ENCODE measurements at places on chromosomes 3 and 15.

DNA sequence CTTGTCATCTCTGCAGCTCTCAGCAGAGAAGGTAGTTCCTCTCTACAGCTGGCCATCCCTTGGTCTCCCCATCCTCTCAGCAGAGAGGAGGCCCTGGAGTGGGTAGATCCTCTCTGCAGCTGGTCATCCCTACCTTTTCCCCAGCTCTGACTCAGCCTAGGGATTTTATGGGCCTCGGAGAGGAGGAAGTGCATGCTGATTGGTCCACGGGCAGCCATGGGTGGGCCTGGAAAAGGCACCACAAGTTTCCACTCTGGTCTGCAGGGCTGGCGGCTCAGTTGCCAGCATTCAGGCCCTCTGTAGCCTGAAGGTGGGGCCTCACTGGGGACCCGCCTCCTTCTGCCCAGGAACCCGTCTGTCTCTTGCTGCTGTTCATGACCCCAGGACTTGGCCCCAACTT is 36.9 kb downstream of the NR1D2 start:
- no peak for DNase-seq

DNA sequence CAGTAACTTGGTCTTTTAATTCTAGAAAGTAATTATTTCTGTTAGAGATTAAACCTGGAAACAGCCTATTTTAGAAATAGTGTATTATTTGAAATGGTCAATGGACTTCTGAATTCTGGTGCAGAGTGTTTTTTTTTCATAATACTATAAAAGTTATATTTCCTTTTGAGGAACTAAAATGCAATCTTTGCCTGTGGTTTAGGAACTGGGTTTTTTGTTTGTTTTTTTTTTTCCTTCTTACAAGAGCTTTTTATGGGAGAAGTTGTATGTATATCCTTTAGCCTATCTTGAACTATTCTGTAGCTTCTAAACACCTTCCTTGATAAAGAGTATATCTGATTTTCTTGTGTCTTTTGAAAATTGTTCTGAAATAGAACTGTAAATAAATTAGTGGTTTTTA is 88.3 kb downstream of the ARIH1 start:
- DNase-seq = no peak

DNA sequence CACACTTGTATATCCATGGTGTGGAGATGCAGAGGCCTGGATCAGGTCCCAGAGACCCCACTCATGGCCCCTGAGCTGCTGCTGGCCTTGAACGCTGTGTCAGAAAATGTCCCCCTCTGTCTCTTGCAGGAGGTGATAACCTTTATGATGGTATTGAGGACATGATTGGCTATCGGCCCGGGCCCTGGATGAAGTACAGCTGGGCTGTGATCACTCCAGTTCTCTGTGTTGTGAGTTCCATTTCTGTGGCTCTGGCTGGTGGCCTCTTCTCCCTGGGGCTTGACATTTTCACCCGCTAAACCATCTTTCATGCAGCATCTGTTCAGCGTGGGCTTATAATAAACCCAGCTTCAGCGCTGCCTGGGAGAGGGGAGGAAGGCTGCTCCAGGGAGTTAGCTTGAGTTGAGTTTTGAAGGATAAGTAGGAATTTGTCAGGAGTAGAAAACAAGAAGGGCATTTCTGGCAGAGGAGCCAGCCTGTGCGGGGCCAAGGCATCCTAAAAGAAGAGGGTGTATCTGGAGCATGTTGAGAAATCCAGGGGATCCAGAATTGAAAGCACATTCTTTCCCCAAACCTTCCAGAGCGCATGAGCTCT is 61.1 kb downstream of the GRIP2 start:
- DNase-seq = no peak

DNA sequence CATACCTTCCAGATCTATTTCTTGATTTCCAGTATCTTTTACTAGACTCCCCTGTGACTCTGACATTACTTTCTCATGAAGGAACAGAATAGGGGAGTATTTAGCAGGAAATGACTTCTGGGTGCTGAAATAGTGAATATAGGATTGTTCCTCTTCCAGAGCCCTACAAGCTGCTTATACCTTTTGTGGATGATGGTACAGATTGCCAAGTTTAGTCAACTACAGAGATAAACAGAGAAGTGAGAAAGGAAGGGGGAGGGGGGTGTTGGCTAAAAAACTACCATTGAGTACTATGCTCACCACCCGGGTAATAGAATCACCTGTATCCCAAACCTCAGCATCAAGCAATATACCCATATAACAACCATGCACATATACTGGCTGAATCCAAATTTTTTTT is 298.3 kb upstream of the GPR149 start:
- no peak for DNase-seq

- no peak for DNase-seq
These were observed 31.6 kb upstream of the FAM174B start for GRCh38 chr15:92687195-92687602.

GRCh38 chr15:60006203-60006862 is 2.2 kb downstream of the FOXB1 start:
- no peak for DNase-seq

- DNase-seq = no peak
These were observed 761.4 kb downstream of the NAALADL2 start for GRCh38 chr3:175620532-175620931.

GRCh38 chr3:7172996-7173395 is 312.1 kb downstream of the GRM7 start:
- no peak for DNase-seq

GRCh38 chr15:55907797-55908196 is 85.6 kb downstream of the NEDD4 start:
- no peak for DNase-seq

GRCh38 chr3:30486368-30486767 is 120.0 kb upstream of the TGFBR2 start:
- DNase-seq = no peak

- no peak for DNase-seq
These were observed 36.2 kb upstream of the SLC6A6 start for GRCh38 chr3:14366248-14366647.

DNA sequence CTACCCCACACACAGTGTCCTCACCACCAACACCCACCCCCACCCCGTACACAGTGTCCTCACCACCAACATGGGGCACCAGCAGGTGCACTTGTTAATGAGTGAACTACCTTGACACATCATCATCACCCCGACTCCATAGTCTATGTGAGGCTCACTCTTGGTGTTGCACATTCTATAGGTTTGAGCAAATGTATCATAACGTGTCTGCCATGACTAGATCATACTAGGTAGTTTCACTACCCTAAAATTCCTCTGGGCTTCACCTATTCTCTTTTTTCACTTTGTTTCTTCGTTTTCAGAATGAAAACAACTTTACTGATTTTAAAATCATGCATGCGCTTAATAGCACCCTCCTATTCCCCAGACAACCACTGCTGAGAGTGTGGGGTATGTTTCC is 102.6 kb upstream of the SLC6A6 start:
- DNase-seq = no peak
